ENCODE measurements at places on chromosomes 7 and 10. TPM values are rescaled to one million over a fixed set of nuclear protein-coding genes. Genes with fewer than 3 reads are reported as not detected.

ECHDC3 gene
- total RNA-seq = 0.15 TPM

- DNase-seq = no peak
- H3K27ac ChIP-seq = no peak overlapping the region
- H3K4me3 ChIP-seq = no peak overlapping the region
- no peaks in the 10 kb centered on the region for H3K4me1 ChIP-seq
- peaks cover 7% of the 10 kb centered on the region for H3K27me3 ChIP-seq
These were observed 10.3 kb downstream of the SLC13A4 start for GRCh38 chr7:135717693-135718092.

MMP21 gene
- total RNA-seq = not detected

COL26A1 gene
- not detected for total RNA-seq
